ENCODE measurements at places on chromosomes 4 and X.

GRCh38 chr4:159158985-159159384, 56.1 kb downstream of the RAPGEF2 start:
- no peak for DNase-seq

DNA sequence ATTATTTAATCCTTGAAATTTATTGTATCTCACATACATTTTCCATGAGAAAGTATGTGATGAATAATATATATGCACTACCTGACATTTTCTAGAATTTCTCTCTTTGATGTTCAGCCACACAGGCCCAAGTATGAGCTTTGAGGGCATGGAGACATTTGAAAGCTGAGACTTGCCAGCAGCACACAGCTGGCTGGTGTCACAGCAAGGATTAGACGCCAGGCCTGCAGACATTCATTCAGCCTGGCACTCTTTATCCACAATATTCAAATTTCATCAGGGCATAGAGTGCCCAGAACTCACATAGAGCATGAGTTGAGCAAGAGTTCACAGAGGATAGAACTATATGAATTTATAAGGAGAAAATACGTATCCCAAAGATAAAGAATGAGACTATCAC, 74.0 kb downstream of the GRIA2 start:
- no peak for DNase-seq

GRCh38 chrX:42414057-42414456, 363.9 kb downstream of the PPP1R2C start:
- no peak for DNase-seq

- no peak for DNase-seq
Measured at GRCh38 chr4:141247430-141247780, 26.7 kb downstream of the ZNF330 start.

DNA sequence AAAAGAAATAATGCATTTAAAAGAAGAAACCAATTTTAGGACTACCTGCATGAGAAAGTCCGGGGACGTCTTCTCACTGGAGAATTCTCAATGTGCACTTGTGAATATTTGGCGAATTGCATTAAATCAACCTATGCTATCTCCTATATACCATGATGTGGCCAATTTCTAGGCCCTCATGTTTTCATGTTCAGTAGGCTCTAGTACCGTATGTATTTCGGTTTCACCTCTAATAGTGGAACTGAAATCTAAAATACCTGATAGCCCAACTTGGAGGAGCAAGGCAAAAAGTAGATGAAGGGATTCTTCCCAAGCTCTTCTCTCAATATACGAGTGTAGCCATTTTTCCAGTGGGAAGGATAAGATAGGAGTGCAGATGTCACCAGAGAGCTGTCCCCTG, 11.4 kb upstream of the FGF2 start:
- DNase-seq, result no peak

- no peak for DNase-seq
Measured at GRCh38 chr4:95867919-95868318, 28.0 kb downstream of the PDHA2 start.

DNA sequence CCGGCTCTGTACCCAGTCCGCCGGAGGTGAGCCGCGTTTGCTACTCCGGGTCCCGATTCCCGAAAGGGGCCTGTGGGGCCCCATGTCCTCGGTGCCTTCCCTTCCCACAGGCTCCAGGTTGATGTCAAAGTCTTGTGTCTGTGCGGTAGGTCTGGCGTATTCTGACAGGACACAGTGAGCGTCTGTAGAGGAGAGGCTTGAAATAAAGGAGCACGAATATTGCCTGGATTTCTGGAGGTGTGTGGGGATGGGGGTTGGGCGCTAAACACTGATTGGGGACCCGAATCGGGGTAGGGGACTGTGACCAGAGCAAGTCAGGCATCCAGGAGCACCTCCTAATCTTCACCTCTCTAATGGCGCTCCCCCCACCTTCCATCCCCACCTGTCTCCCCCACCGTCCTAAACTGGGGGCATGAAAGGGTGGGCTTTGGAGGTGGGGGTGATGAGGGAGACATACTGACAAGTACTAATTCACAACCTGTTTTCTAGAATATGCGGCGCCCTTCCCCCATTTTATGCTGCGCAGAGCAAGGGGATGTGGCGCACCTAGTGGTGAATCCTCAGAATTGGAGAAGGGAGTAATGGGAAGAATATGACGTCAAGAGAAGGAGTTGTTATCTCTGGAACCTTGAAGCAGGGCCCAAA, 855 bp downstream of the GPRASP2 start:
- peak; percentile 88 for DNase-seq

DNA sequence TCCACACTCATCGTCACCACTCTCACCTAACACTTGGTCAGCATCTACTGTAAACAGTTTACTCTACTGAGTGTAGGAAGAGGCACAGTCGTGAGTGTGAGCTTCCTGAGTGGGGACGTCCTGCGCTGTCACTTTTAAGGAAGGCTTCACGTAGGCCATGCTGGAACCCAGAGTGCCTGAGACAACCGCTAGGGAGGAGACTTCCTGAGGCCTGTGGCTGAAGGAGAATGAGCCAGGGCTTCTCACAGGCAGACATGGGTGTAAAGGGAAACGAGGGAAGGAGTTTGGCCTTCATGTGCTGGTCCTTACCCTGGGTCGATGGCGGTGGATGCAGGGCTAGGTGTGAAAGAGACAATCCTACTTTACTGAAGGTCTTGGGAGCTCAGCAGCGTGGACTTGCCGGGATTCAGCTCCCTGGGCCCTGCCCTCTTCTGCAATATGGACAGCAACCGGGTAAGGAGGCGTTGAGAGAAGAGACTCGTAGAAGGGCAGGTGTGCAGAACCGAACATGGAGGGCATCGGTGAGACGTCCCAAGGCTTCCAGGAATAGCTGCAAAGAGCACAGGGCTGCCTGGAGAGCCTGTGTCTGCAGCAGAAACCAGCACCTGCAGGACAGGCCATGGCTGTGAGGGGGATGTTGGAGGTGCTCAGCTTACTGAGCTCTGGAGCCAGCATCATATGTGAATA, 48.7 kb upstream of the TLR3 start:
- DNase-seq, result no peak

DNA sequence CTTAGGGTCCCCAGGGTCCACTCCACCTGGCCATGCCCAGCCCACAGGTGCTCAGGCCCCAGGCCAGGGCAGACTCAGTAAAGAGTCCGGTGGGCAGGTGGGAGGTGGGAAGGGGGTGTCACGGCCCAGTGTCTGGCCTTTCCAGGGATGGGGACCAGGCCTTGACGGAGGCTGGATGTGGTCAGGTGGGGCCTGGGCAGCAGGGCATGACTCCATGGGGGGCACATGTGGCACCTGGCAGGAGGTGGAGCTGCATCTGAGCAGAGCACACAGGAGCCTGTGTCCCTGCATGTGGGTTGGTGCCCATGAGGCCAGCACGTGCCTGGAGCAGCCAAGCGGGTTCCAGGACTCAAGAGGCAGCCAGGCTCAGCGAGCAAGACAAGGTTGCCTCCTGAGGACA, 132.9 kb downstream of the FAM53A start:
- no peak for DNase-seq

GRCh38 chrX:1165535-1166196, 46.8 kb downstream of the CRLF2 start:
- peak; percentile 63 for DNase-seq

DNA sequence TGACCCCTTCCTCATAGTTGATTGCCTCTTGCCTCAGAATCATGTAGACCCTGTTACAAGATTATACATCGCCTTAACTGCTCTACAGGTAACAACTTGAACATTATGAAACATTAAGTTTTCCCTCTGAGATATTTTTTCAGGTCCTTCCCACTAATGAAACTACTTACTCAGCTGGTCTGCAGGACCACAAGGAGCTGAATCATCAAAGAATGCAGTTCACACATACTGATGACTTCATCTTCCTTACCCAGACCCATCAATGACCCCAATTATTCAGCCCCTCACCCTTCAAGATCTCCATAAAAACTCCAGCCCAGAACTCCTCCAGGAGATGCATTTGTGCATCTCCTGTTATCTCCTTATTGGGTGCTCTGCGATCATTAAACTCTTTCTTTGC, 720.9 kb downstream of the RAPGEF2 start:
- DNase-seq, result no peak

DNA sequence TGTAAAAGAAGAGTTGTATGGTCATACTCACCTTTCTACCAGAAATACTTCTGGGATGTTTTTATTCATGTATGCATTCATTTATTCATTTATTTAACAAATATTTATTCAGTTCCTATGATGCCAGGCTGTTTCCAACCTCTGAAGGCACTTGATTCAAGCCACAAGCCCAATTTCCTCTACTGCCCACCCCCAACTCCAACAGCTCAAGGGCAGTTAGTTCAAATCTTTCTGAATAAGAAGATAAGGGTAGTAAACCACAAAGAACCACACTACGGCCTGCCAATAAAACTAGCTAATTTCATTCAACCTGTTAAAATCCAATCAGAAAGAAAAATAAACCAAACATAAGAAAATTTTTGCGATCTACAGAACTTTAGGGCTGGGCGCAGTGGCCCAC, 31.2 kb downstream of the LRBA start:
- no peak for DNase-seq

- DNase-seq, result no peak
Measured at GRCh38 chr4:1400191-1400805, 5.9 kb downstream of the NKX1-1 start.

- no peak for DNase-seq
Measured at GRCh38 chr4:144376866-144377265, 236.3 kb upstream of the GYPA start.

GRCh38 chrX:78658845-78659744, at the start of gene RTL3:
Gene RTL3 (minus strand): TSS chrX:78659328. CDS start chrX:78658420, 908 bp downstream.
- no peak for DNase-seq

- peak; percentile 79 for DNase-seq
Measured at GRCh38 chrX:1537031-1537715, at the start of gene P2RY8. Gene P2RY8 (minus strand): TSS chrX:1537185. CDS start chrX:1466558, 70,627 bp downstream.

DNA sequence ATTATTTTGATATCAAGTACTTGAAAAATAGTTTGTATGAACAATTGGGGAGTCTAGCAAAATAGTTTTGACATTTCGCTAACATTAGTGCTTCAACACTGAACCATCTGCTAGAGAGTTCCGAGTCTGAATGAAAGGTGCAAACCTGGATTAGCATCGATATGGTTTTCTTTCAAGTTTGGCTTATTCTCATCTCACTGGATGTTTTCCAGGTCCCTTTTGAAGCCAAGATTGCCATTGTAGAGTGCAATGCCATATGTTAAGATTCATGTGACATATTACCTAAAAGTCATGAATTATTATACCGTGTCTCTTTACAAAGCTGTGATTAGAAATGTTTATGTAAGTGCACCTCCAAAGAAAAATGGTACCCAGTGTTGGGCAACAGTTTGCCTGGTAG, 36.8 kb upstream of the NAA11 start:
- no peak for DNase-seq

- no peak for DNase-seq
Measured at GRCh38 chr4:113122066-113122465, 72.6 kb downstream of the ANK2 start.

DNA sequence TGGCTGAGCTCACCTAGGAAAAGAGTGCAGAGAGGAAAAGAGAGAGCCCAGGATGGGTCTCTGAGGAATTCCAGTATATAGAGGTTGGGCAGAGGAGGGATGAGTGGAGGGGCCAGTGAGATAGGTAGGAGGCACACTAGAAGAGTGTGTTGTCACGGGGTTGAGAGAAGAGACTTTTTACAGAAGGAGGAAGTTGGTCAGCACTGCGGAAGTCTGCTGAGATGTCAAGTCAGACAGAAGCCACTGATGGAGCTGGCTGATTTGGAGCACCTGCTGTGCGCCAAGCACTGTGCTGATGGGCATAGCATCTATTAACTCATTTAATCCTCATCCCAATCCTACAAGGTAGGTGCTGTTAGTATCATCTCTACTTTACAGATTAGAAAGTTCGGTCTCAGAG, 60.4 kb downstream of the EFNB1 start:
- no peak for DNase-seq

DNA sequence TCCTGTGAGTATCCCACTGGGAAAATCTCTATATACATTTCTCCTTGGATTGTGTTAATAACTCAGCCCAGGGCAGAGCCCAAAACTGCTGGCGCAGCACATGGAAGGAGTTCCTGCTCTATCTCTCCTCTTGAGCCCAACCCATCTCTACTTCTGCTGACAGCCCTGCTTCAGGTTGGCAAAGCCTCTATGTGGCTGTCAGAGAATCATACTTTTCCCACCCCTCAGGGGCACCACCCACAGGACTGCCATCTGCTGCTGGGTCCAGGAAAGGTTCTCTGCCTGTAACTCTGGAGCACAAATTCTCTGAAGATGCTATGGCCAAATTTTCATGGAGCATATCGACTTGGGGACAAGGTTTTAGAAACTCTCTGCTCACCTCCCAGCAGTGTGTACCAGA, 278.5 kb upstream of the EMCN start:
- DNase-seq, result no peak

DNA sequence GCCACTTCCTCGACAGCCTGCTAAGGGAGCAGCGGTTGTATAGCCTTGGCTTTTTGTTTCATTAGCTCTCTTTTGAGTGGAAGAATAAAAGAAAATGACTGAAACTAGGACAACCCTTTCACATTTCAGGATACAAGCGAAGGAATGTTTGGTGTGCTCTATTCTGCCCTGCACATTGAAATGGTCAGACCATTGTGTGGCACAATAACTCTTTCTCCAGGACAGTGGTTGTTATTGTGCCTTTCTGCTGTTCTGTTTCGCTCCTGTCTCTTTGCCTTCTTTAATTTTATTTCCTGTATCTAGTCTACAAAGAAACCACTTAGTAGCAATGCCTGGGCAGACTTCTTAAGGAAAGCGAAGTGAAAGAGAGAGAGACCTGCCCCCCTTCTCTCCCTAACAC, 473.7 kb downstream of the GBA3 start:
- DNase-seq, result no peak

DNA sequence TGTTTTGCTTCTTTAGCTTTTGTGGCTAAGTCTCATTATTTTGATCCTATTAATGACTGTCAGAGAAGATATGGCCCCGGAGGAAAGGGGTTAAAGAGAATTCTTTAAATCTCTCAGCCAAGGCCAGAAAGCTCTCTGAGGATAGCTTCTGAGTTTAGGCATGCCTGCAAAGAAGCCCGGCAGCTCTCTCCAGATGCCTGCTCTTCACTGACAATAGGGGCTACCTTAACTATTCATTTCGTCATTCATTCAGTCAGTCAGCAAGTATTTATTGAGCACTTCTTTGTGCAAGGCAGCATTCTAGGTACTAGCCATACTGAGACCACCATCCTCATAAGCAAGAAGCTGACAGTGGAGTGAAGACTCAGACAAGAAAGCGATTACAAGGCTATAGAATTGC, 34.0 kb upstream of the BMP15 start:
- DNase-seq, result no peak

- no peak for DNase-seq
Measured at GRCh38 chrX:143994206-143994605, 110.3 kb downstream of the UBE2NL start.

DNA sequence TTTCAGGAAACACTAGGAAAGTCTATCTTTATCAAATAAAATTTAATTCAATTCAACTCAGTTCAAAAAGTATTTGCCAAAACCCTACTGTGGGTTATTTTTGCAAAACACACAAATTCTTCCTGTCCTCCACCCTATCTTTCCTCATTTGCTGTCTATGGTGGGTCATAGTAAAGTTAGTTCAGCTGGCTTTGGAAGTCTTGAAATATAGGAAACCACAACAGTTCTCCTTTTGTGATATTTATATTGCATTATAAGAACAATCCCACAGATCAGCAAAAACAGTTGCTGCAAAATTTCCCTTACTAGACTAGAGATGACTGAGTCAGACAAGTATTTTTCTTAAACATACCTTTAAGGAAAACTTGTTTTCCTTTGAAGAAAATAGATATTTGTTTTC, 22.2 kb downstream of the CYBB start:
- no peak for DNase-seq

- DNase-seq, result peak; percentile 38
Measured at GRCh38 chr4:105858466-105859040, 36.7 kb upstream of the NPNT start.
